ENCODE measurements at places on chromosomes 7 and 10.

- no peak for DNase-seq
Measured at GRCh38 chr10:129278686-129279085, 188.4 kb upstream of the MGMT start.

DNA sequence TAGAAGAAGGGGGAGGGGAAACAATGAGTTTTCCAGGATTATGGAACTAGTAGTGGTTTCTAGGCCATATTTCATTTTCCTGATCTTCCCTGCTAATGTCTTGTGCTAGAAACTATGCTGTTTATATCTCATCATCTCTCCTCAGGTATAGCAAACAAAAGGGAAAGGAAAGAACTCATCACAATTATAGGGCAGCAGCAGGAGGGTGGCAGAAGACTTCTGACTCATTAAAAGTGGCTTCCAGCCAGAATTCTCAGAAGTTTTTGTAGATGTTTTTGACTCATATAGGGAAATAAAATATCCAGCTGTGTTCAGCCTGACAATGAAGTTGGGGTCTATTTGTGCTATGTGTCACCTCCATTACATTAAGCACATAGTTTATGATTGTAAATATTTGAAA, 6.5 kb downstream of the AHR start:
- DNase-seq, result no peak

DNA sequence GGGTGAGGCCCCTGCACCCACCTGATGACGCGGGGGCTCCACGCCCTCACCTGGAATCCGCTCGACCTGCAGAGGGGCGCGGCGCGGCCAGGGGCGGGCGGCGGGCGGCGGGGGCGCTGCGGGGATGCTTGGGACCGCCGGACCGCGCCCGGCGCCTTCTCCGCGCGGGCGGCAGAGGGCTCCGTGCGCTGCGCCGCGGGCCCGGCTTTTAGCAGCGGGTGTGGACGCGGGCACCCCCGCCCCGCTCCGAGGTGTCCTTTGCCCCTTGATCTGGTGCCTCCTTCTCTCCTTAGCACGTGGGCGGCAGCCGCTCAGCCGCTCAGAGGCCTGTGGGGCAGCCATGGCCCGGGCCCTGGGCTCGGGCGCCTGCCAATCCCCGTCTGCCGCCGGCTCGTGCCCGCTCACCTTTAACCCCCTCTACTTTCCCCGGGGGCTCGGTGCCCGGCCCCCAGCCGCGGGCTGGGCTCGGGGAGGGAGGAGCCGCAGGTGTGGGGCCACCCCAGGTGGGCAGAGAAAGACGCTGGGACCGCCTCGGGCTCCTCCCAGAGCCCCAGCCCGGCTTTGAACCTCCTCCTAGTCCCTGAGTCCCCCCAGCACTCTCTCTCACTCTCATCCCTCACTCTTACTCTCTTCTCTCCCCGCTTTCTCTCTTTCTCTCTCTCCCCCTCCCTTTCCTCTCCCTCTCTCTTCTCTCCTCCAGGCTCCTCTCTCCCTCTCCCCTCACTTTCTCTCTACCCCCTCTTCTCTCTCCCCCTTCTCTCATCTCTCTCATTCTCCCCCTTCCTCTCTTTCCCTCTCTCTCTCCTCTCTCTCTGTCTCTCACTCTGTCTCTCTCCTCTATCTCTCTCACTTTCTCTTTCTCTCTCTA, 19.7 kb upstream of the VPS37D start:
- no peak for DNase-seq

DNA sequence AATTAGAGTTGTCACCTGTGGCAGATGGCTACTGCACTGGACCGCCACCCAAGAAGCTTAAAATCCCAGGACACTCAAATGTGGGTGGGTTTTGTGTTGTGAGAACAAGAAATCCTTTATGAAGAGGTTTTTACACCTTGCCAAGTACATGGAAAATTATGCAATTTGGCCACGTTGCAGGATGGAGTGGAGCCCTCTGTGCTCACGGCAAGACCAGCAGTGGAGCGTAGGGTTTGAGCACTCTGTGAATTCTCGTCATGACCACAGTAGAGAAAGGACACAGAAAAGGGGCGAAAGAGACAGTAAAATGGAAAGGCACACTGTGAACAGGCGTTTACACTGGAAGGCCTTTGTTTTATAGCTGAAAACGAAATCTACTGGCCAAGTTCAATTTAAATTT, 222.6 kb downstream of the ADARB2 start:
- DNase-seq, result no peak

GRCh38 chr7:84389242-84389641, 194.7 kb upstream of the SEMA3A start:
- no peak for DNase-seq

DNA sequence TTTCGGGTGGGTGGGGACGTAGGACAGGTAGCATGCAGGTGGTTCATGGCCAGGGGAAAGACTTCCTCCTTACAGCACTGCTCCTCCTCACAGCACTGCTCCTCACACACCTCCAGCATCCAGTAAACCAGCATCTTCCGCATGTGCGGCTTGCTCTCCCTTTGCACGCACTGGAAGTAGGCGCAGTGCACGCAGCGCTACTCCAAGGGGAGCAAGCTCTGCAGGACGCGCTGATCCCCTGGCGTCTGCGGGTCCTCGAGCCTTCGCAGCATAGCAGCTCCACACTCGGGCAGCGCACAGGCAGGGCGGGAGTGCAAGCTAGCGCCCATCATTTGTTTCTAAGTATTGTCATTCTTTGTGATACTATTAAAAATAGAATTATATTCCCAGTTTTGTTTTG, 30.5 kb upstream of the MAP3K8 start:
- no peak for DNase-seq

DNA sequence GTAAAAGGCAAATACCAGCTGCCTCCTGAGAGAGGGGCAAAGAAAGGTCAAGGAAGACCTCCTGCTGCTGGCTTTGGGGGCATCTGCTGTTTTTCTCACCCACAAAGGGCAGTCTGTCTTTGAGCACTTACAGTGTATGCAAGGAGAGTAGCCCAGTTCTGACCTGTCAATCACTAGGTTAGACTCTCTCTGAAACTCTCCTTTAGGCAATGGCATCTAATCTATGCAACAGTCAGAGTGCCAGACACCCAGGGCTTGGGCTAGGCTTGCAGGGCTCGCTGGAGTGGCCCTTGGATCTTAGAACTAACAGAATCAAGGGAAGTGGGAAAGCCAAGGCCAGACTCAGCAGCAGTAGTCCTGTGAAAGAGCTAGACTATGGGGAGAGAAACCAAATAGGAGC, 522.9 kb downstream of the NRG3 start:
- no peak for DNase-seq

GRCh38 chr10:103783681-103784080, 71.7 kb downstream of the SH3PXD2A start:
- no peak for DNase-seq

DNA sequence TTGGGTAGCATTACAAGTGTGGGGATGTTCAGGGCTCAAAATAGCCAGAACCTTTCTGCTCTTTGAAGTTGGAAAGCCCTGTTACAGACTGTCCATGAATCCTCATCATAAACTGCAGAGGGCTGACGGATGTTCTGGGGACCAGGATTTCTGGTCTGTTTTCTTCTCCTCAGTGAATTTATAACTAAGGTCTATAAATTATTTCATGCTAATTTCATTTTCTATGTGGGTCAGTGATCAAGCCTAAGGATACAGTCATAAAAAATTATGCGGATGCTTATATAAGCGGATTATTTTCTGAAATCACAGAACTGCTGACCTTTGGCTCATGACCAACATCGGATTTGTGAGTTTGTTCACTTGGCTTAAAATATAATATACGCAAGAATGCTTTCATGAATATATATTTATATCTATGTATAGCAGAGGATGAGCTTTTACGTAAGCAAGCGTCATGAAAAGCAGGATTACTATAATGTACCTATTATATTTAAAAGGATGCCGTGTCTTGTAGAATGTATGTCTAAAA, 263.7 kb downstream of the GLI3 start:
- no peak for DNase-seq

DNA sequence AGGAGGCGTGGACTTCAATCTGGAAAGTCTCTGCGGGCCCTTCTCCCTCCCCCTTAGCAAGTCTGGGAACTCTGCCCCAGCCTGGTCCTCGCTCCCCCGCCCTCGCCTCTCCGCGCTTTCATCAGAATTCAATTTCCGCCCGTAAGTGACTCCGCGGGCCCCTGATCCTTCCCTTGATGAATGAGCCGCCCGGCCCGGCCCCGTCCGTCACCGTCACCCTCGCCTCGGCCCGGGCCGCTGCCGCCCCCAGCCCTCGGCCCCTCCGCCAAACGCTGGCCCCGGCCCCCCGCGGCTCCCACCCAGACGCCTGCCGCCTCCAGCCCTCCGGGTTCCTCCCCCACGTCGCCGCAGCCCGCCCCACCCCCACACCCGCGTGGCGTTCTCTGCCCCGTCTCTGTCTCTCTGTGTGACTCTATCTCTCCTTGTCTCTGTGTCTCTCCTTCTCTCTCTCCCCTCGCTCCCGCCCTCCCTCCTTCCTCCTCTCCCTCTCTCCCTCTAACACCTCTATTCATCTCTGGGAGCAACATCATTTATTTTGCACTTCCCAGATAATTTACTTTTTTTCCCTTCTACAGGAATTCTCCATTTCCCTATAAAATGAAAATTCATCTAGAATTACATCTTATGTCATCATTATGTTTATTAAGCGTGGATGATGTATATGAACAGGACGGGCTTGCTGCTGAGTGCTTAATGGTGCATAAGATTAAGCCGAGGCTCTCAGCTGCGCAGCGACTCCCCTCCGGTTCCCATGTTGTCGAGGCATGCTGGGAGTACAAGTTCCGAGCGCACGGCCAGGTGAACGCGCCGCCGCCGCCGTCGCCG, 91.2 kb upstream of the PAX2 start:
- no peak for DNase-seq

Measured in amygdala (tissue), 56 donors.